ENCODE measurements at places on chromosomes 11 and 22. TPM values are rescaled to one million over a fixed set of nuclear protein-coding genes. Genes with fewer than 3 reads are reported as not detected.

DNA sequence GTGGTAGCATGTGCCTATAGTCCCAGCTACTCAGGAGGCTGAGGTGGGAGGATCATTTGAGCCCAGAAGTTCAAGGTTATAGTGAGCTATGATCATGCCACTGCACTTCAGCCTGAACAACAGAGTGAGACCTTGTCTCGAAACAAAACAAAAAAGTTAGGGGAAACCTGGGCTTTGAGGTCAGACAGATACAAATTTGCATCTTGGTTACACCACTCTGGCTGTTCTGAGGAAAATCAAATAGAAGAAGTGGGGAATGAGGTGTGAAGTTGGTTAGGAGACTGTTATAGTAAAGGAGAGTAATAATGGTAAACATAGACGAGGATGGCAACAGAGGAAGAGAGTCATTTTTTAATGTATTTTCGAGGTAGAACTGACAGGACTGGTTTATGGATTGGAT, 62.6 kb downstream of the PPME1 start:
- no peak for DNase-seq

- DNase-seq = no peak
These were observed 14.0 kb downstream of the GRAMD4 start for GRCh38 chr22:46634011-46634699.

GRCh38 chr11:77108436-77108835, 5.8 kb downstream of the OMP start:
- no peak for DNase-seq

- DNase-seq = no peak
These were observed 79.9 kb downstream of the WNT7B start for GRCh38 chr22:45896964-45897538.

- no peak for DNase-seq
These were observed 404.2 kb downstream of the LUZP2 start for GRCh38 chr11:24900960-24901549.

The OR5B21 gene
- not detected for total RNA-seq

DNA sequence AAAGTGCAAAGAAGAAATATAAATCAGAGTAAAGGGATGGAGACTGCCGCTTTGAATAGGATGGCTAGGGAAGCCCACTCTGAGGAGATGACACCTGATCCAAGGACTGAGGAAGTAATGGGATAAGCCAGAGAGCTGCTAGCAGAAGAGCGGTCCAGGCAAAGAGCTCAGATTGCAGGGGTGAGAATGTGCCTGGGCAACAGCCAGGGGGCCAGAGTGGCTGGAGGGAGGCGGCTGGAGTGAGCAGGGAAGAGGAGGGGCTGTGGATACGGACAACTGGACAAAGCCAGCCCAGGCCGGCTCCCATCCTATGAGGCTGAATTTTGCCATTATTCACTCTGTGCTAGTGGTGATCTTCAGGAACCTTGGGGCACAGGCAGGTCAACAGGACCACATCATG, 360.3 kb upstream of the SYN3 start:
- DNase-seq = no peak

- DNase-seq = no peak
These were observed 47.0 kb upstream of the ACCSL start for GRCh38 chr11:44000731-44001130.

DNA sequence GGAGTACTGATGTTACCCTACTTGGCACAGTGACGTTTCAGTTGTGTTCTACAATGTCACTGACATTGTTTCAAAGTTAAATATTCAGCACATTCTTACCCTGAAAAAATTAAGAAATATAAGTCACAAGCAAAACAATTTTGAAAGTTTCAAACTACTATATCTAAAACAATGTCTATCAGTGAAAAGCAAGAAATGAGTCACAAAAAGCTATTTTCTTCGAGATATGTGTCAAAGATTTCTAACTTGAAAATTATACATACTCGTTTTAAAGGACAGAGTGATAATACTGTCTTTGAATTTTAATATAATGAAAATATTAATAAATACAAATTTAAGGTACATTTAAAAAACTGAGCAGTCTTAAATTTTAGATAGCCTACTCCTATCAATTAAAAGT, 42.9 kb downstream of the RDX start:
- DNase-seq = no peak

GRCh38 chr11:68840661-68841653, 759 bp downstream of the CPT1A start:
- DNase-seq = peak; percentile 25

GRCh38 chr11:95829580-95830259, 39.4 kb downstream of the CEP57 start:
- no peak for DNase-seq

- DNase-seq = no peak
These were observed 253.4 kb downstream of the JRKL start for GRCh38 chr11:96643173-96643572.

GRCh38 chr11:126776119-126776518, 224.5 kb downstream of the KIRREL3 start:
- DNase-seq = no peak

The OR52N1 gene
- not detected for total RNA-seq

The TRIM51 gene
- total RNA-seq = not detected

- no peak for DNase-seq
These were observed 9.4 kb upstream of the EI24 start for GRCh38 chr11:125559888-125560287.

The E2F8 gene
- 59.7 TPM for total RNA-seq

DNA sequence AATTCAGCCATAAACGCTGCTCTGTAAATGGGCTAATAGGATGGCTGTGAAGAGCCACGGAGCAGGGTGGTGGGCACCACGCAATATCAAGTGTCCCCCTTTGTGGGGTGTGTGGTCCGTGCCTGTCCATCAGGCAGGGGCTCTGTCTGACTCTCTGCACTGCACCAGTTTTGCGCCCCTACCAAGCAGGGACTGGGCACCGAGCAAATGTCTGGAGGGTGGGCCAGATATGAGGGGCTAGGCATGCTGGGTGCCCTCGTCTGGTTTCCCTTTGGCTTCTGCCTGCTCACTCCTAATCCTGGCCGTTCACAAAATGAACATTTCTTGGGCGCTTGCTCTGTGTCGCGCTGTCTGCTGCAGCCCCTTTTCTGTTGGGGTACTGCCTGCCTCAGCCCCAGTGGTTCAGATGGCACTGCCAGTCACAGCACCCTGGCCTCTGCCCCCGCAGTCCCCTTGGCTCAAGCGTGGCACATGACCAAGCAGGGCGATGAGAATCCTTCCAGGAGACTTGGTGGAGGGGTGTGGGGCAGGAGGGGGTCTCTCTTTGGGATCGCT, 37.1 kb upstream of the CELSR1 start:
- DNase-seq = no peak

GRCh38 chr22:41411021-41411851, 29.5 kb downstream of the TEF start:
- no peak for DNase-seq

DNA sequence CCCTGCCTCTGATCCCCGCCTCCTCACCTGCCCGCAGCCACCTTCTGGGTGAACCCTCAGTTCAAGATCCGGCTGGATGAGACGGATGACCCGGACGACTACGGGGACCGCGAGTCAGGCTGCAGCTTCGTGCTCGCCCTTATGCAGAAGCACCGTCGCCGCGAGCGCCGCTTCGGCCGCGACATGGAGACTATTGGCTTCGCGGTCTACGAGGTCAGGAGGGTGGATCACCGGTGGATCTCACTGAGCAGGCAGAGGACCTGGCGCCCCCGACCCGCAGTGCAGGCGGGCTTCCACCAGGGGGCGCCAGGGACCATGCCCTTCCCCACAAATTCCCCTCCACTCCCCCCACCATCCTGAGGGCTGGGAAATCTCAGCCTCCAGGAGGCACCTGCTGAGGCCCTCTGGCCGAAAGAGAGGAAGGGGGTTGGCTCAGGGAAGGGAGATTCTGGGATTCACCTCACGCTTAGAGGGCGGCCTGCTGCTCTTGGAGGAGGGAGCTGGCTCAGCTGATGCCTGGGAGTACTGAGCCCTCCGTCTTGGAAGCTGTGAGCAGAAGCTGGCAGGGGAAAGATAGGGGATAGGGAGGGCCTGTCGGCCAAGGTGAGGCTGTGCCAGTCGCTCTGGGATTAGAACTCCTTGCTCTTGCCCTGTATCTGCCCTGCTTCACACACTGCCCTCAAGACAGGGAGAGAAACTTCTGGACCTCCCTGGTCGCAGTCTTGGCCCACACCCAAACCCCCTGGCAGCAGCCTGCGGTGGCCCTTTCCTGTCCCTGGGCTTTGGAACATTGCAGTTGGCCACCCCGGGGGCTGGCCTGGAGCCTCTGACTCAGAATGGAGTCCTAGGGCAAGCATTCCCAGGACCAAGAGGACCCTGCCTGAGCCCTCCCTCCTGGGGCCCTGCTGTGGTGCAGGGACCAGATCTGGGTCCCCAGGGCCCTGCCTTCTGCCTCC, 23.2 kb downstream of the CAPN1 start:
- DNase-seq = peak; percentile 52

GRCh38 chr22:45242778-45243191, 2.1 kb upstream of the KIAA0930 start:
- DNase-seq = no peak

DNA sequence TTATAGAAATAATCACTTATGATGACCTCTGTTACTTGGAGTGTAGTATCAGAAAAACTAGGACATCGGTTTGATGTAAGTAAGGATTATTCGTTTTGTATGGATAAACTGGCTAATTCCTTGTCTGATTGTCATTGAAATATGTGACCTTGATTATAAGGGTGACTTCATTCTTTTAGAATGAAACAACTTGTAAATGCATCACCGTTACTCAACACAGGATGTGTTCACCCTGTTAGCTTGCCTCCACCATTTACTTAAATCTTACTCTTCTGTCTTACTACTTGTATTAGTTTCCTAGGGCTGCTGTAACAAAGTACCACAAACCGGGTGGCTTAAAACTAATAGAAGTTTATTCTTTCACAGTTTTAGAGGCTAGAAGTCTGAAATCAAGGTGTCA, 7.9 kb downstream of the SFI1 start:
- DNase-seq = no peak

The ELMOD1 gene
- not detected for total RNA-seq

DNA sequence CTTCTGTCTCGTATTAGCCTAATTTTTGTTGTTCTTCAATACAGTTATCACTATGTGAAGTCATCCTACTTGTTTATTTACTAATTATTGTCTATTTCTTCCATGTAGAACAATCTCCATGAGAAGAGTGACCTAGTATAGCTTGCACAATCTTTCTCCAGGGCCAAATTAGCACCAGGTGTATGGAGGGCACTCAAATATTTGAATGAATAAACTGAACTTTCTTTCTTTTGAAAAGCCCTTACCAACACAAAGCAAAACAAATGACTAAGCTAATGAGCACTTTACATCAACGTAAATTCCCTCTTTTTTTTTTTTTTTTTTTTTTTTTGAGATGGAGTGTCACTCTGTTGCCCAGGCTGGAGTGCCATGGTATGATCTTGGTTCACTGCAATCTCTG, 34.2 kb downstream of the ABTB2 start:
- DNase-seq = no peak

DNA sequence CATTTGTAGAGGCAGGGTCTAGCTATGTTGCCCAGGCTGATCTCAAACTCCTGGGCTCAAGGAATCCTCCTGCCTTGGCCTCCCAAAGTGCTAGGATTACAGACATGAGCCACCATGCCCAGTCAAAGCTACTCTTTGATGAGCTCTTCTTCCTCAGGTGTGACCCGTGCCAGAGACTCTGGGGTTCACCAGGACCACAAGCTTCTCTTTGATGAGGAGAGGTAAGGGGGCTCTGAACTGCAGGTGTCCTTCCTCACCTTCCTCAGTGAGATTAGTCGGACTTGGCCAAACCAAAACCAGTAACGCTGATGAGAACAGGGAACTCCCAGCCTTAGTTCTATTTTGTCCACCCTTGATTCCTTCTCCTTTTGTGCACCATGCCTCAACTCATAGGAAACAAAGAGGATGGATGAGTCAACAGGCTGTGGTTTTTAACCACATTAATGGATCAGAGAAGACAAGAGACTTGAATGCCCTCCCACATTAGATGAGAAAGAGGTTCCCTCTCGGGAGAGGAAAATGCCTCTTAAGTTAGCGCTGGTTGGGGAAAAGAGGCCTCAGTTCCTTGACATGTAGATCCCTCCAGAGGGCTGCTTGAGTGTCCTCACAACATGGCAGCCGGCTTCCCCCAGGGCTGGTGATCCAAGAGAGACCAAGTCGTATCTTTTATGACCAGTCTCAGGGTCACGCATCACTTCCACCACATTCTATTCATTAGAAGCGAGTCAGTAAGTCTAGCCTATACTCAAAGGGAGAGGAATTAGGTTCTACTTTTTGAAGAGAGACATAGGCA, 25.7 kb upstream of the CTR9 start:
- DNase-seq = peak; percentile 31

The DEPDC7 gene
- 1.6 TPM for total RNA-seq

GRCh38 chr11:70089631-70090030, 11.5 kb downstream of the ANO1 start:
- DNase-seq = no peak

DNA sequence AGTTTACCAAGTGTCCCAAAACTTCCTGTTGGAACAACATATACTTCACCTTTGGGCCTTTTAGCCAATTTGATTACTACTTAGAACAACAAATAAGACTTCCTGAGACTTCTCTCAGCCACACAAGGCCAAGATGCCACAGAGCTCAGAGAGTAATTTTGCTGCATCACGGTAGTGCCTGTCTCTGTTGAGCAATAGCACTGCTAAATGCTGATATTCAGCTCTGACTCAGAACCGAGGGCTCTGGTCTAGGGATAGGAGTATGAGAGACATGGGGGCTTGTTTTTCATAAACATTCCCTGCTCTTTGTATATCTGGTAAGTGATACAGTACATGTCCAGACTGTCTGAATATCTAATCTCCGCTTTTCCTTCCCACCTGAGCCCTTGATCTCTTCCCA, 260.4 kb upstream of the ARHGAP20 start:
- no peak for DNase-seq

The CHRNA10 gene
- 3.1 TPM for total RNA-seq

The GAL3ST1 gene
- not detected for total RNA-seq

DNA sequence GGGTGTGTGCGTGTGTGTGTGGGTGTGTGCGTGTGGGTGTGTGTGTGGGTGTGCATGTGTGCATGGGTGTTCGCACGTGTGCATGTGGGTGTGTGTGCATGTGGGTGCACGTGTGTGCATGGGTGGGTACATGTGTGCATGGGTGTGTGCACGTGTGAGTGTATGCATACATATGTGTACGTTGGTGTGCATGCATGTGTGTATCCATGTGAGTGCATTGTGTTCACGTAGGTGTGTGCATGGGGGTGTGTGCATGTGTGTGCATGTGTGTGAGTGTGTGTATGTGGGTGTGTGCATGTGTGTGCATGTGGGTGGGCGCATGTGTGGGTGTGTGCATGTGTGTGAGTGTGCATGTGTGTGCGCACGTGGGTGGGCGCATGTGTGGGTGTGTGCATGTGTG, 19.9 kb upstream of the APOBEC3A start:
- DNase-seq = no peak

The CTSW gene
- total RNA-seq = 22.9 TPM
